ENCODE measurements at places on chromosomes 1 and 21. TPM values are rescaled to one million over a fixed set of nuclear protein-coding genes. Genes with fewer than 3 reads are reported as not detected.

Gene ZNF648
- not detected for total RNA-seq

Gene TNFRSF1B
- 19.6 TPM for total RNA-seq

Gene PLOD1
- total RNA-seq = 55.2 TPM

Gene ATF3
- 13.5 TPM for total RNA-seq

Gene RHD
- total RNA-seq = not detected

Gene C1orf185
- not detected for total RNA-seq

Gene ADCY10
- total RNA-seq = 0.31 TPM

Gene GPATCH3
- total RNA-seq = 6.1 TPM

Gene CHI3L1
- 6.8 TPM for total RNA-seq

Gene HCRTR1
- total RNA-seq = 0.14 TPM

Gene NGF
- 0.49 TPM for total RNA-seq

Gene HSPA6
- 2.2 TPM for total RNA-seq

Gene RGS1
- total RNA-seq = 77.1 TPM

Gene CFAP57
- 0.22 TPM for total RNA-seq

Gene SLAMF8
- total RNA-seq = 0.39 TPM

Gene CNKSR1
- 13.5 TPM for total RNA-seq

Gene SPRR5
- total RNA-seq = not detected

Gene DEPDC1
- total RNA-seq = 0.16 TPM

Gene TMIGD3
- total RNA-seq = 3.7 TPM

Gene GBP2
- 17.0 TPM for total RNA-seq

Gene FMO5
- 32.5 TPM for total RNA-seq

Gene ACP6
- 8.5 TPM for total RNA-seq

Gene OSCP1
- 3.3 TPM for total RNA-seq

Gene VTCN1
- total RNA-seq = 34.5 TPM

Gene ZNF362
- 12.0 TPM for total RNA-seq

Gene ETV3L
- total RNA-seq = not detected

Gene CCDC27
- total RNA-seq = not detected

Gene TARS2
- total RNA-seq = 7.3 TPM

Gene OR2L13
- not detected for total RNA-seq

Gene VCAM1
- 6.4 TPM for total RNA-seq

Gene SNAPIN
- total RNA-seq = 8.0 TPM

Gene F5
- 6.0 TPM for total RNA-seq

Gene GCSAML
- total RNA-seq = 0.03 TPM

Gene FMOD
- total RNA-seq = 14.6 TPM

Gene CD247
- 0.89 TPM for total RNA-seq

Gene LEFTY2
- not detected for total RNA-seq

Gene NDUFS2
- total RNA-seq = 29.7 TPM

Gene HSD3B2
- 1.4 TPM for total RNA-seq

Gene MARK1
- 1.6 TPM for total RNA-seq

Gene KRTAP19-1
- not detected for total RNA-seq

Gene MTARC1
- total RNA-seq = 7.1 TPM

Gene SLC39A1
- 20.0 TPM for total RNA-seq

Gene CYP4X1
- 1.7 TPM for total RNA-seq

Gene VWA1
- total RNA-seq = 136 TPM

Gene IRF6
- total RNA-seq = 17.3 TPM

Gene KIF2C
- total RNA-seq = 1.0 TPM

Gene CHIT1
- 0.05 TPM for total RNA-seq

Gene TGFB2
- total RNA-seq = 2.3 TPM

Gene CLIC6
- 2.1 TPM for total RNA-seq

Gene GJA9
- not detected for total RNA-seq
